ENCODE measurements at places on chromosomes 4 and X.

DNA sequence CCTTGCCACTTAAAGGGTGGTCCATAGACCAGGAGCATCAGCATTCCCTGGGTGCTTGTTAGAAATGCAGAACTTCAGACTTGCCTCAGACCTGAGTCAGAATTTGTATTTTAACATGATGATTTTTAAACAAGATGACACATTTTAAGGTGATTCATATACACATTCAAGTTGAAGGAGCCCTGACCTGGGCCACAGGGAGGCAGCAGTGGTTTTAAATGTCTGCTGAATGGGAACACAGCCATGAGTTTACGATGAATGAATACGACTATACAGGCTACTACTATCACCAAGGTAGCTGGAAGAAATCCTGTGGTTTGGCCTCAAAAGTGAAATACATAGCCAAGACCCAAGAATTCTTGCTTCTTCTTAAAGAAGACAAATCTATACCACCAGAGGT, 2.9 kb downstream of the HDAC8 start:
- DNase-seq = peak; percentile 28

DNA sequence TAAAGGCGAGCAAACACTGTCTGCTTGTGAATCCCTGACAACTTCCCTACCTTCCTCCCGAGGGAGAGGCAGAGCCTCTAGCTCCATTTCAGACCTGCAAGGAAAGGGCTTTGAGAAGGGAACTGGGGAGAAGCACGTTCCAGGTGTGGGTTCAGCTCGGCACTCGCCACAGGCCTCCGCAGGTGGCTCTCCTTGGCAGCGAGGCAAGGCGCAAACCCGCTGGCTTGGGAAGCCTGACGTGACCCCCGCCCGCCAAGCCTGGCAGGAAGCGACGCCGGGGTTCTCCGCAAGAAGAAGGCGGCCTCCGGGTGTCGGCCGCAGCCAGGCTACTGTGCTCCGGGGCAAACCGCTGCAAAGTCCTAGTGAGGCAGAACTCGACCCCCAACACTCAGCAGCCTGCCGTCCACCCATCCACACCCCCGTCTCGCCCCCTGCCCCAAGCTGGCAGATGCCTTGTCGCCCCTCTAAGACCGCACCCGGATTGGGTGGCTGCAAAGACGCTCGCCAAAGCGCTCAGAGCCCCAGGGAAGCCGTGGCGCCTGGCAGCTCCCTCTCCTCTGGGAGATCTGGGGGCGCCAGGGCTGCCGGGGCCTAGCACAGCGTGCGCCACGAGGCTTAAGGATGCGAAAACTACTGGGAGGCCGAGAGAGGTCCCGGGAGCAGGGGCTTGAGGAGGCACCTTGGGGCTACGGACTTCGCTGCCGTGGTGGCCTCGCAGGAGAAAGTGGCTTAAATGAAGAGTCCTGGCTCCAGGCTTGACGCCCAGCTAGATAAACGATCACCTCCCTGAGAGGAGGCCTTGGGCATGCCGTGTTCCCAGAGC, 21.8 kb downstream of the NKX3-2 start:
- DNase-seq = no peak

DNA sequence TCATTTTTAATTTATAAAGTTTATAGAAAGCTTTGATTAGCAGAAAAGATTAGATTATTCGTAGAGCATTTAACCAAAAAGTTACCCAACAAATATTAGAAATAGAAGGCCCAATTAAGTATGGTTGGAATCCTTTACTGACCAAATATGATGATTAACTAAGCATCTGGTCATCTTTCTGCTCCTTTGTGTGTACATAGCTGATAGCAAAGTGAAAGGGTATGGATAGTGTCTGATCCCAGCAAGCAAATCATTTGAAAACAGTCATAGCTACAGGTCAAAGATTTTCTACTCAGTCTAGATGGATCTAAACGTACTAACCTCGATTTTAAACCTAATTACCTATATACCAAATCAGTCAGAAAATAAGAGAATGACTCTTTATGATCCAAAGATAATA, 7.3 kb upstream of the MAB21L2 start:
- DNase-seq = no peak

- no peak for DNase-seq
Observed at GRCh38 chrX:105462186-105462585, 241.7 kb upstream of the TEX13A start.

GRCh38 chr4:47238667-47239066, 207.3 kb downstream of the GABRB1 start:
- DNase-seq = no peak

DNA sequence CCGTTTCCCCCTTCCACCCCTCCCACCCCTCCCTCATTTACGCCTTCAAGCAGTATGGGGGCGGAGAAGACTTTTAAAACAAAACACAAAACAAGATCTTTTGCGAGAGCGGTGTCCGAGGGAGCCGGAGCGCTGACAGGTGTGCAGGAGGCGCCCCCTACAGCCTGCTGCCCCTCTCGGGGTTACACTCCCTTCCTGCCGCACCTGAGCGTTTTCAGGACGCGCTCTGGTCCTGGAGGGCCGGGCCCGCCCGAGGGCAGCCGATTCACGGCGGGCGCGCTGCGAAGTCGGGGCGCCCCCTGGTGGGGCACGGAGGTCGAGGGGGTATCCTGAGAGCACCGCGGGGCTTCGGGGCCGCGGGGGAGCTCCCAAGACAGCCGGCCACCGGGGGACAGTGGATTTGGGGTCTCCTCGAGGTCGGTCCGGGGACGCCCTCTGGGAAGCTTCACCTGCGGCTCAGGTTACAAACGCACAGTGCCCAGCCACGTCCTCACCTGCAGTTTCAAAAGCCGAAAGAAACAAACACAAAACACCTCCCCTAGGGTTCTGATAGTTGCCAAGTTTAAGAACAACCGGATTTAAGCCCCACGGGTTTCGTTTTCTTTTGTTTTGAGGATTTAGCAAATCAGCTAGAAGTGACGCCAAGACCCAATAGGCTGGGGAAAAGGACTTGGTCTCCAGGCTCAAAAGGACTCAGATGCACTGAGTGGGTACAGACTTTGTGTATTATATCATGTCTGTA, 8.0 kb upstream of the NEUROG2 start:
- peak; percentile 86 for DNase-seq

GRCh38 chrX:66676990-66677389, 38.1 kb upstream of the EDA2R start:
- no peak for DNase-seq

- no peak for DNase-seq
Observed at GRCh38 chr4:13403326-13403725, 80.8 kb downstream of the RAB28 start.

DNA sequence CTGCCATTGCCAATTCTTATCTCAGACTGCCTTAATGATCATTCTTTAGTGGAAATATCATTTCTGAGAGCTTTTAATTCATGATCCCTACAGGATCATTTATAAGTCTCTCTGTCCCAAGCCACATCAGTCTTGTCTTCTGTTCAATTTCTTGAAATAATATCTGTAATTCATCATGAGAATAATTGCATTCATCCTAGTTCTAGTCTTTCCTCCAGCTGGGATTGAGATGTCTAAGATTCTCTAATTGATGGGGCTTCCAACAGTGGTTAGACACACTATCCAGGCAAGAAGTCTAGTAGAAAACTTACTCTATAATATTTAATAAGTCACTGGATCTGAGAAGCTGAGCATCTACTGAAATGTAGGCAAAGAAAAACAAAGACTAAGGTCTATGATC, 854.7 kb upstream of the ADGRL3 start:
- no peak for DNase-seq

GRCh38 chr4:102575369-102576129, 74.4 kb downstream of the NFKB1 start:
- no peak for DNase-seq

DNA sequence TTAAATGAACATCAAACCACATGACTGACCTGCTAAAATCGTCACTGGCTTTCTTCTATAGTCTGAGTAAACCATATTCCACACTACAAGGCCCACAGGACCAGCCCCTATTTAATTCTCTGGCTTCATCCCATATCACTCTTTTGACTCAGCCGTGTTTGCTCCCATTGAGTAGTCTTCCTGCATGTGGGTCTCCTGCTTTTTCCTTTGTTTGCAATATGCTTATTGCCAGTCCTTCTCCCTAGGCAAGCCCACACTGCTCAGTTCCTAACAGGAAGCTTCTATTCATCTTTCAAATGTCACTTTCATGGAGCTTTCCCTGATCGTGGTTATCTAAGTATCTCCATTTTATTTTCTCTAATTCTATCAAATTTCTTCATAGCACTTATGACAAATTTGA, 329.6 kb downstream of the RAPGEF2 start:
- DNase-seq = no peak

DNA sequence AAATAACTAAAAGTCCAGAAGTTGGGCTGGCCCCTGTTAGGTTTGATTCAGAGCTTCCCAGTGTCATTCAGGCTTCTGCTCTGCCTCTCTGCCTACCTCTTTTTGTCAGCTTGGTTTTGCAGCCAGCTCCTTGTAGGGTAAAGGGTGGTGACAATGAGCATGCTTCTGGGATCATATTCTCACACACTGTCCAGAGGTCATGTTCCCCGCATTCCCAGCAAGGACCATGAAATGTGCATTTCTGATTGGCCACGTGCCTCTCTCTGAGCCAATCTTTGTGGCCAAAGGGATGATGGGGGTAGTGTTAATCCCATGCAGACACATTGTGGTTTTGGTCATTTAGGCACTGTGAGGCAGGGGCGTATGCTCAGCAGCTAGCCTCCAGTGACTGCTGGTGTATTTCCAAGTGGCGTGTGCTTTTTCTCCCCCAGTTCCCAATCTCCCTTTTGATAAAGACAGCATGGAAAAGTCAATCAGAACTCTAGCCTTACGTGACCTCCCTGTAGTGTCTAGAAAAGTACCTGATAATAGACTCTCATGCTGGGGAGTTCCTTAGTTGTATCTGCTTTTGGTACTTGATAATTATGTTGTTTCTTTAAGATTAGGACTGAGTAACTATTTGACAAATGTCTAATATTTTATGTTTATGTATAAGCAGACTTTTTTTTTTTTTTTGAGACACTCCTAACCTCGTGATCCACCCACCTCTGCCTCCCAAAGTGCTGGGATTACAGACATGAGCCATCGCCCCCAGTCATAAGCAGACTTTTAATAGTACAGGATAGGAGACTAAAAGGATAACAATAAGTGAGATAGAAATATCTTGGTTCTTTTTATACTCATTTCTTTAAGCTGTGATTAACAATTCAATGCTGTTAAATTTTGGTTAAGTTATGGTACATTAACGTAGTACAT, 57.8 kb downstream of the KIAA0232 start:
- no peak for DNase-seq

DNA sequence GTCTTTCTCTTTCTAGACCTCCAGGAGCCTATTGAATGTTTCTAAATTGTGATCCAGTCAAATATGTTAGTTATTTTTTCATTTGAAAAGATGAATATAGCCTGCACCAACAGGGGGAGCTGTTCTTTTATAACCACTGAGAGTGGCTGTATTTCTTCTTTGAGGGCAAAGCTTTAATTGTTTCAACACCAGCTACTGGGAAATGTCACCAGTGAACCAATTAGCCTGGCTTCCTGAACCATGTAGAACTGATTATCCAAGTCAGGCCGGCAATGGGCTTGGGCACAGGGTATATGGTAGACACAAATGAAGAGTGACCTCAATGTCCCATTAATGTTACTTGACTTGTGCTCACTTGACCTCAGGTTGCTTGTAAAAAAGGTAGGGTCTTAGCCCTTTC, 4.8 kb upstream of the DAPP1 start:
- peak; percentile 65 for DNase-seq

DNA sequence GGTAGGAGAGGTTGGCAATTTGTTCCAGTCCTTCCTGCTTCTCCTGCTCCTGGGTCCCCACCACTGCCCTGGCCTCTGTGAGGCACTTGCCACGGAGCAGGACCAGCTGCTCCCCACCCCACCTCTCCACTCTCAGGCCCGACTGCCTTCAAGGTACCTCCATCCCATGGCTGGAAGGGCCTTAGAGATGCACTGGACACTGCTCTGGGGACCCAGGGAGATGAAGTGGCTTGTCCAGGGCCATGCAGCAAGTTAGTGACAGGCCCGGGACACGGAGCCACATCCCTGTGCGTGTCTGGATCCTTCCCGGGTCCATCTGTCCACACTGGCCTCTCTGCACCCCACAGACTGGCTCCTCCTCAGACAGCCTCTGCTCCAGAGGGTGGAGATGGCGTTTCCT, 105.3 kb downstream of the CPZ start:
- no peak for DNase-seq

DNA sequence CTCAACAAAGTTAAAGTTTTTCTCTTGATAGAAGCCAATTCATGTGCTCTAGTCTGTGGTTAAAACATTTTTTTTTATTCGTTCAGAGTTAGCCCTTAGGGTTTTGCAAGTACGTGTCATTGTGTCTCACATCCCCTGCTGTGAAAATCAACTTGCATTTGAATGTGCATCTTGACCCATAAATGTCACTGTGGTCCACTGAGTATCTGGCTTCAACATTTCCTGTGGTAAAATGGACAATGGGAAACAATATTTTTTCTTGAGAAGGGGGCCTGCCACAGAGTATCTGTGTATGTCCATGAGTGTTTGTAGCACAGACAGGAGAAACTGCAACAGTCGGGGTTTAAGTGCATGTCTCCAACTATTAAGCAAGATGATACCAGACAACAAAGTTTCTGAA, 554.8 kb upstream of the TENM3 start:
- no peak for DNase-seq

- no peak for DNase-seq
Observed at GRCh38 chr4:82491251-82491960, 61.0 kb downstream of the ENOPH1 start.

- peak; percentile 14 for DNase-seq
Observed at GRCh38 chrX:72105436-72105835, 26.3 kb downstream of the RTL5 start.

- DNase-seq = no peak
Observed at GRCh38 chr4:124111411-124111810, 601.1 kb downstream of the ANKRD50 start.

GRCh38 chrX:72079607-72080006, 52.1 kb downstream of the RTL5 start:
- DNase-seq = no peak

GRCh38 chr4:43816116-43816515, 632.5 kb downstream of the KCTD8 start:
- DNase-seq = no peak

GRCh38 chrX:118499295-118499694, 3.7 kb downstream of the DOCK11 start:
- no peak for DNase-seq

DNA sequence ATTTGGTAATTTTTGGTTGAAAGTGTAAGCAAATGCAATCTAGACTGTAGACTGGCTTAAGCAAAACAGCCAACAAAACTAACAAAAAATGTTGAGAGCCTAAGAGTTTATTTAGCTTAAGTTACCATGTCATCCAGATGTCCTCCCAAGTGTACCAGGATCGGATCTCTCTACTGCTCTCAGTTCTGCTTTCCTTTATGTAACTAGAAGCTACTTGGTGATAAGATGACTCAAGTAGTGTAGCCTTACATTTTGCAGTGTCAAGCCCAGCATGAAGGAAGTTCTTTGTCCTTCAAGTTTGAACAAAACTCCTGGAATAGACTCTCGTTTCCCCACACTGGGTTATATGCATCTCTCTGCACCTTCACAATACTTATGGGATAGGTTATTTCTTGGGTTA, 1500.0 kb downstream of the STIM2 start:
- no peak for DNase-seq
